ENCODE measurements at places on chromosomes 12 and 14. TPM values are rescaled to one million over a fixed set of nuclear protein-coding genes. Genes with fewer than 3 reads are reported as not detected.
A peak's percentile ranks its signal among the peaks of the same experiment; 100 is the strongest.

The TAS2R31 gene
- 2.0 TPM for total RNA-seq

The PLA2G1B gene
- not detected for total RNA-seq

The TMBIM6 gene
- 396 TPM for total RNA-seq

The LHX5 gene
- total RNA-seq, result not detected

The ADCY4 gene
- 3.4 TPM for total RNA-seq

The CCNT1 gene
- 51.4 TPM for total RNA-seq

DNA sequence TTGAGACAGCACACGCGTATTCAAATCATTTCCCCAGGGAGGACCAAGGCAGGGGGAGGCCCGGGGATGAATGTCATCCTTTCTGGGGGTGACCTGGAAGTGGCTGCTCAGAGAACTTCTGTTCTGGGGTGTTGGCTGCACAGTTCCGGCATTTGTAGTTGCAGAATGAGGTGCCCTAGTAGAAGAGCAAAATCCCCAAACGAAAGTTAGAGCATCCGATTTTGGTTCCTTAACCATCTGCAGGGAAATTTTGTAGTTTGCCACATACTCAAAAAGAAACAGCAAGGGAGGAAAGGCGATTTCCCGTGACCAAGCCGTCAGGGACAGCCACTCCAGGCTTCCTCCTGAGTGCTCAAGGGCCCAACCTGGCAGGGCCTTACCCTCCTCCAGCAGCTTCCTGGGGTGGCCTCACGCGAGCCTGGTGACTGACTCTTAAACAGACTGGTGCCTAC lies 13.0 kb upstream of the TRAF3 start:
- no peak overlapping the region for H3K27ac ChIP-seq
- DNase-seq, result no peak
- peaks cover 5% of the 10 kb centered on the region for H3K4me1 ChIP-seq
- no peak overlapping the region for H3K4me3 ChIP-seq

DNA sequence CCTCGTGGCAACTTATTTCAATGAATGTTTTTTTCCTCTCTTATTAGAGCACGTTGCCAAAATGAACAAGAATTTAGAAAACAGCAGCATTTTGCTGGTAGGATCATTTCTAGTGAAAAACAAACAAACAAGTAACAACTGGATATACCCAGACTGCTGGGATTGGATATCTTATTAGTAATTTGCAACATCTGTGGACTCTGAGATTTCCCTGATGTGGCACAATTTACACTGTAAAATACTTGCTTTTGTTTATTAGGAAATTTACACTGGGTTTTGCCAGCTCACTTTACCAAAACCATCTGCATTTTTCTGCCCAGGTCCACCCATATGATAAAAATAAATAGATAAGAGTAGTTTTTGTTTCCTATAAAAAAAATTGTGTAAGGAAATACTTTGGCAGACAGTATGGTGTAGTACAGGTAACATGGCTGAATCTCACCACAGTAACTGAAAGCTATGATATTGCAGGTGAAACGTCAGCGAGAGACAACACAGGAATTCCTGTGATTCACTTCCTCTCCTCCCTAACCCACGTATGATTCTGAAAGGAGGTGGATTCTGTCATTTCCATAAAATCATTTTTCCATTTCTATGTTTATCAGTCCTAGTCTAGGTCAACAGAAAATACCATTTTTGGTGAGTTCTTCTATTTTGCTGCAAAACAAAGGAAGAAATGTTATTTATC lies 176.2 kb upstream of the NOVA1 start:
- H3K4me3 ChIP-seq, result no peak overlapping the region
- no peaks in the 10 kb centered on the region for H3K27me3 ChIP-seq
- H3K36me3 ChIP-seq, result no peaks in the 10 kb centered on the region
- no peak overlapping the region for H3K27ac ChIP-seq

- H3K36me3 ChIP-seq, result no peaks in the 10 kb centered on the region
- H3K4me3 ChIP-seq, result no peak overlapping the region
- H3K4me1 ChIP-seq, result no peaks in the 10 kb centered on the region
- H3K27me3 ChIP-seq, result peaks cover 19% of the 10 kb centered on the region
- no peak for DNase-seq
- no peak overlapping the region for H3K27ac ChIP-seq
Measured at GRCh38 chr12:13365748-13366366, 169.3 kb downstream of the EMP1 start.

DNA sequence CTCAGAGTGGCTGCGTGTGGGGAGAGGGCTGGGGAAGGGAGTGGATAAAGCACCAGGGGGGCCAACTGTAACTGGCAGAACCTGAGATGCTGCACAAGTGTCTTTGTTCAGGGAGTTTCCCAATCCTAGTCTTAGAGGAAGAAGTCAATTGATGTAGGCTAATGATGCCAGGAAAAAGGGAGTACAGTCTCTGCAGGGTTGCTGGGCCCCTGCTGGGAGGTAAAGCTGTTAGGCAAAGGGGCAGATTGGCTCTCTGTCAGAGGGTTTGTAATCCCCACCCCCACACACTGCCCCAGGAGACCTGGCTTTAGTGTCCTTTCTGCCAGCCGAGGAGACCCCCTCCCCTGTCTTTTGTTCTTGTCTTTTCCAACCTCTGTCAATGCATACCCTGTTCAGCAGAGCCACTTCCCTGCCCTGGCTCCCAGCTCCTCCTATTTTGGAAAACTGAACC lies 178.4 kb downstream of the KCNA5 start:
- H3K36me3 ChIP-seq, result no peaks in the 10 kb centered on the region
- no peaks in the 10 kb centered on the region for H3K4me1 ChIP-seq
- H3K27ac ChIP-seq, result no peak overlapping the region
- no peak for DNase-seq
- H3K4me3 ChIP-seq, result no peak overlapping the region
- no peaks in the 10 kb centered on the region for H3K27me3 ChIP-seq

DNA sequence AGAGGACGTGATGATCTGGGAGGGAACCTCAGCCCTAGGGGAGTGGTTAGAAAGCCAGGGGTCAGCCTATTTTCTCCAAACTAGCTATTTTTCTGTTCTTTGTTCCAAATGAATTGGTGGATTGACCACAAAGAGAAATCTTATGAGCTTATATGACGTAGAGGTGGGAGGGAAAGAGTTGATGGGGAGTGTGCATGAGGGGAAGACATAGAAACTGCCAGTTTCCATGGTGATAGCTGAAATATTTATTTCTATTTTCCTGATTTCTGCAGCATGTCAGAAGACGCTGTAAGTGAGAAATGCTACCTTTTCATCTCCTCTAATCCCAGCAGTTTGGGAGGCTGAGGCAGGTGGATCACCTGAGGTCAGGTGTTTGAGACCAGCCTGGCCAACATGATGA lies 51.4 kb upstream of the CISTR start:
- H3K4me3 ChIP-seq, result no peak overlapping the region
- no peaks in the 10 kb centered on the region for H3K4me1 ChIP-seq
- H3K27me3 ChIP-seq, result peaks cover 72% of the 10 kb centered on the region
- DNase-seq, result no peak
- no peak overlapping the region for H3K27ac ChIP-seq

GRCh38 chr14:97594306-97594705 lies 797.1 kb downstream of the VRK1 start:
- no peak for DNase-seq
- no peaks in the 10 kb centered on the region for H3K27me3 ChIP-seq
- peaks cover 24% of the 10 kb centered on the region for H3K36me3 ChIP-seq
- H3K4me1 ChIP-seq, result peaks cover 29% of the 10 kb centered on the region
- H3K4me3 ChIP-seq, result no peak overlapping the region

DNA sequence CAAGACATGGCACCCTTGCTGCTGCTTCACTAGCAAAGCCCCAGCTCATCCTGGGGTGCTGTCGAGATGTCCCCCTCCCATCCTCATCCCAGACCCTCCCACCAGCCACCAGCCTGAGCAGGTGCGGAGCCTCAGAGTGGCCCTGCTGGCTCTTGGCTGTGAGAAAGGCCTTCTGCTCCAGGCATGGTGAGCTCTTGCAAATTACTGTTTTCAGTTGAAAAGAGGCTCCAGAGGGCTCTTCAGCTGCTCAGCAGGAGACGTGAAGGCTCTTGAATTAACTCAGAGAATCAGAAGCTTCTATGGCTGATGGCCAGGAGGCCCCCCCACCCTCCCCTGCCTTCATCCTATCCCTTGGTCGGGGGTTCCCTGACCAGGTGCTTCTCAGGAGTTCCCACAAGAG lies 44.1 kb downstream of the WSCD2 start:
- H3K4me1 ChIP-seq, result no peaks in the 10 kb centered on the region
- H3K36me3 ChIP-seq, result no peaks in the 10 kb centered on the region
- peaks cover 10% of the 10 kb centered on the region for H3K27me3 ChIP-seq
- H3K27ac ChIP-seq, result no peak overlapping the region
- no peak for DNase-seq

DNA sequence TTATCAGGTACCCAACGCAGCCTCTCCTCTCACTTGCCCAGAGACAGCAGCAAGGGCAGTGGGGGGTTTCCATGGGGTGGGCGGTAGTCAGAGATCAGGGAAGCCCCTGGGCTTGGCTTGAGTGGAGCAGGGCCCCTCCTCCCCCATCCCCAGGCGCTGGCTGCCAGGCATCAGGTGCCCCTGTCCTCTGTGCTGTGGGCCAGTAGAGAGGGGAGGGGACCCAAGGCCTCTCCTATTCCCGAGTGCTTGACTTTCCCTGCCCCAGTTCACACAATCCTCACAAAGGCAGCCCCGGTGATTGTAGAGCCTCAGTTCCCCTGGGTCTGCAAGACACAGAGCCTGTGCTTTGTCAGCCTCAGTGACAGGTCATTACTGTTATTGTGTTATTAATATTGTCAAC lies 57.7 kb downstream of the MVK start:
- H3K27ac ChIP-seq, result no peak overlapping the region
- no peak overlapping the region for H3K4me3 ChIP-seq
- no peak for DNase-seq
- peaks cover 1% of the 10 kb centered on the region for H3K36me3 ChIP-seq
- H3K4me1 ChIP-seq, result no peaks in the 10 kb centered on the region

DNA sequence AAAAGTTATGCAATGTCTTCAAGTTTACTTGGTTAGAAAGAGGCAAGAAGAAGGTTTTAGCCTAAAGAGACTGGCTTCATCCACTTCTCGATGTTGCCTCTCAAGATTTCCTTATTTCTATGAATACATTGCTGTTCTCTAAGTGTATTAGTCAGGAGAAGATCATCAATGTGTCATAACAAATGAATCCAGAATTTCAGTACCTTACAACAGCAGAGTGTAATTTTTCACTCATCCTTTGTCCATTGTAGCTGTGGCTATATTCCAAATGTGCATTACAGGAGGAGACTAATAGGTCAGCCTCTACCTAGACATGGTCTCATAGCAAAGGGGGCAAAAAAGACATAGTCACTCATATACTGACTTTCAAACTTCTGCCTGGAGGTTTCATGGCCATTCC lies 579.1 kb downstream of the PRKD1 start:
- no peak for DNase-seq
- H3K4me3 ChIP-seq, result no peak overlapping the region
- no peaks in the 10 kb centered on the region for H3K4me1 ChIP-seq
- H3K27me3 ChIP-seq, result no peaks in the 10 kb centered on the region
- H3K36me3 ChIP-seq, result no peaks in the 10 kb centered on the region

DNA sequence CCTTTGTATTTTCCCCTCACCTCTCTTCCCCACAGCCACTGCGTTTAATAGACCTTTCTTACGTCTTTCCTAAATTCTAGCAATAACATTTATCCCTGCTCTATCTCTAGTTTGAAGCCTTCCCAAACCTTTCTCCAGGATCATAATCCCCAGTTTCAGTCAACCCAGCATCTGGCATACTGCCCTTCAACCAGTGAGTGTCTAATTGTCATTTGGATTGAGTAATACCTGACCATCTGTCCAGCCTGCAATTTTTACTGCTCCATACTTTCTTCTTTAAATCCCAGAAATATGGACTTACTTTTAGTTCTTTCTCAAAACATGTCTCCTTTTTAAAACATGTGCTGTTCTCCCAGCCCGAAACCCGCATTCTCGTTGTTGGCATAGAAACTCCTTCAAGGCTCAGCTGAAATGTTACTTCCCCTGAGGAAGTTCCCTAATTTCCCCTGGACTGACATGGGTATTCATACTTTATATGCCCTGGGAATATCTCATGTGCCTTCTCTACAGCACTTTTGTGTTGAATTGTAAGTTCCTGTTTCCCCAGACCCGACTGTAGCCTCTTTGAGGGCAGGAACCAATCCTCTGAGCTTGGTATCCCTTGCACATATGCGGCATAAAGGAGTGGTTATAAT lies 65.1 kb upstream of the ETV6 start:
- H3K4me3 ChIP-seq, result no peak overlapping the region
- H3K4me1 ChIP-seq, result peaks cover 6% of the 10 kb centered on the region
- DNase-seq, result no peak
- H3K36me3 ChIP-seq, result no peaks in the 10 kb centered on the region
- no peak overlapping the region for H3K27ac ChIP-seq

DNA sequence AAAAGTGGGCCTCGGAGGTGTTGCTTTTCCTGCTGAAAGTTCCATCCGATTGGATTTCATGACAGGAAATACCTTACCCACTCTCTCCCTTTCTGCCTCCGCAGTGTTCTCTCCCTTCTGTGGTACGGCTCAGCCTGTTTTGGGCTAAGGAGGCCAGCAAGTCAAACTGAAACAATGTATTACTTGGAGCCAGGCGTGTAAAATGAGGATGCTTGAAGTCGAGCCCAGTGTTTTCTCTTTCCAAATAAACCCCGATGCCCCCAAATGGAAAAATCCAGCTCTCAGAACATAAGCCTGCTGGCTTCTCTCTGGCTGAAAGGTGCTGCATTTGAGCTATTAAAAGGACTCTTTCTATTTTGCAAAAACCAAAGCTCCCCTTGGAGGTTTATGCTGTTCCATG lies 124.7 kb downstream of the ZNF664 start:
- H3K27ac ChIP-seq, result no peak overlapping the region
- H3K36me3 ChIP-seq, result no peaks in the 10 kb centered on the region
- H3K4me3 ChIP-seq, result no peak overlapping the region

GRCh38 chr14:88952901-88953300 lies 128.4 kb downstream of the TTC8 start:
- no peak overlapping the region for H3K27ac ChIP-seq
- no peaks in the 10 kb centered on the region for H3K36me3 ChIP-seq
- peaks cover 5% of the 10 kb centered on the region for H3K27me3 ChIP-seq
- DNase-seq, result no peak
- H3K4me1 ChIP-seq, result no peaks in the 10 kb centered on the region

DNA sequence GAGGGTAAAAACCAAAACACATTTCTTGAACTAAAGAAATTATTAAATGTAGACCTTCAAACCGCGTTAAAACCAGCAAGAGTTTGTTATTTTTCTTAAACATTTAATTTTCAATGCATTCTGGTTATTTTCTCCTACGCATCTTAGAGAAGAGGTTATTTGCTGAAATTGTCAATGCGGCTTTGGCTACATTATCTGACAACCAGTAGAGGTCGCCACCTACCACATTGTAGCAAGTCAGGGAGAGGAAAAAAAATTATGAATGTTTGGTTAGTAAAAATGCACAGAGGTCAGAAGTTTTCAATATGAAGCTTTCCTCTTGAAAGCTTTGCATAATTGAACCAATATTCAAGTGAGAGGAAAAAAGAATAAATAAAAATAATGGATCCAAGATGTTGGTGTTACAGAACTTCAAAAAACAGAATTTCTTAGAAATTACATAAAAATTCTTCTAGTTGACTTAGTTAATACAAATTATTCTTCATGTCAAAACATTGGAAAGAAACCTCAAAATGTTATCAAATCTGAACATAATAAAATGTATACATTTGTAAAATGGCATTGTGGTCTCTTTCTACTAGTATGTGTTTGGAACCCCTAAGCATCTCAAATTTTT lies 159.4 kb upstream of the TMTC2 start:
- peak; percentile 48 for DNase-seq
- no peaks in the 10 kb centered on the region for H3K4me1 ChIP-seq
